ENCODE measurements at places on chromosomes 11 and 22. TPM values are rescaled to one million over a fixed set of nuclear protein-coding genes. Genes with fewer than 3 reads are reported as not detected.

GRCh38 chr11:74608431-74608830, 16.0 kb downstream of the POLD3 start:
- DNase-seq: no peak

GRCh38 chr22:38397189-38398085, 57.6 kb downstream of the KCNJ4 start:
- peak; percentile 58 for DNase-seq

- no peak for DNase-seq
Measured at GRCh38 chr22:17229991-17230630, 10.9 kb upstream of the ADA2 start.

DNA sequence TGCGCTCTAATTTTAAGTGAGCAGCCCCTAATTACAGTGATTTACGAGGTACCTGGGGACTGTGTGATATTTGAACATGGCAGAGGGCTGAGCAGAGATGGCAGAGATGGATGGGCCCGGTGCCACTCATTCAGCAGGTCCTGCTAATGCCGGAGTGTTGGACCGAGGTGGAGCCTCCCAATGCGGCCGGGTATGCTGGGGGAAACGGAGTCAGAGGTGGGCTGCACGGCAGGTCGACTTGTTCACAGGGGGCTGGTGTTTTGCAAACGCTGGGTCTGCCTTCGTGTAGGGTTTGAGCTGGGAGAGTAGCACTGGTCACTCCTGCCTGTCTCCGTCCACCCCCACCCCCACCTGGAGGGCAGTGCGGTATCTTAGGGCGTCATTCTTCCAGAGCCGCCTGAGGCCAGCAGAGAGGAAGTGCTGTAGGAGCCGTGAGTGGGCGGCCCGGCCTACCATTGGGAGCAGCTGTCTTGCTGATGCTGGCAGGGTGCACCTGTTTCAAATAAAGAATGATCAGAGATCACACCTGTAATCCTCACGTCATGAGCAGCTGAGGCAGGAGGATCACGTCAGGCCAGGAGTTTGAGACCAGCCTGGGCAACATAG, 122.6 kb downstream of the IGLL1 start:
- DNase-seq: peak; percentile 35

DNA sequence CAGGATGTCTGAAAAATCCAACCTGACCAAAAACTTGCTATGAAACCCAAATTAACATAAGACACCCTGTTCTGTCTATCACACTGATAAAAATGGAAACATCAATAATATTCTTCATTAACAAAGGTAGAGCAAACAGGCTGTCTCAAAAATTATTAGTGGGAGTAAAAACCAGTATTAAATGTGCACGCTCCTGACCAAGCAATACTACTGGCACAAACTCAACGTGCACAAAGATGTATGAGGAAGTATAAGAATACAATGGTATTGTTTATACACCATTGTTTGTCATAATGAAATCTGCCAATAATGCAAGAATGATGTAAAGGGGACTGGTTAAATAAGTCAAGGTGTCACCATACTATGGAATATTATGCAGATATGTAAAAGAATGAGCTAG, 288.5 kb downstream of the MN1 start:
- DNase-seq: no peak

DNA sequence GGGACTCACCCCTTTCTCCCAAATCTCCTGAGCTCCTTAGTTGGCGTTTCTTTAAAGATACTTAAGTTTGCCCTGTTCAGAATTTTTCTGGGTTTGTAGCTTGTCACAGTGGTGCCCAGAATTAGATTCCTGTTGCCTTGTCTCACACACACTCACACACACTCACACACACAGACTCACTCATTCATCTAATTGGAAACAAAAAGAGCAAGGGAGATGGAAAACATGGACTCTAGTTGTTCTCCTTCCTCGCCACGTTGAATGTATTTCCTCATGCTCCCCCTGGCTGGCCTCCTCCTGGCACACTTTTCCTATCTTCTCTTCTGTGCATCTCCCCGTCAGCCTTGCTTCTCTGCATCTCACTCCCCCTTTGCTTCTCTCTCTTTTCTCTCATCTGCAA, 752.3 kb downstream of the NTM start:
- no peak for DNase-seq

DNA sequence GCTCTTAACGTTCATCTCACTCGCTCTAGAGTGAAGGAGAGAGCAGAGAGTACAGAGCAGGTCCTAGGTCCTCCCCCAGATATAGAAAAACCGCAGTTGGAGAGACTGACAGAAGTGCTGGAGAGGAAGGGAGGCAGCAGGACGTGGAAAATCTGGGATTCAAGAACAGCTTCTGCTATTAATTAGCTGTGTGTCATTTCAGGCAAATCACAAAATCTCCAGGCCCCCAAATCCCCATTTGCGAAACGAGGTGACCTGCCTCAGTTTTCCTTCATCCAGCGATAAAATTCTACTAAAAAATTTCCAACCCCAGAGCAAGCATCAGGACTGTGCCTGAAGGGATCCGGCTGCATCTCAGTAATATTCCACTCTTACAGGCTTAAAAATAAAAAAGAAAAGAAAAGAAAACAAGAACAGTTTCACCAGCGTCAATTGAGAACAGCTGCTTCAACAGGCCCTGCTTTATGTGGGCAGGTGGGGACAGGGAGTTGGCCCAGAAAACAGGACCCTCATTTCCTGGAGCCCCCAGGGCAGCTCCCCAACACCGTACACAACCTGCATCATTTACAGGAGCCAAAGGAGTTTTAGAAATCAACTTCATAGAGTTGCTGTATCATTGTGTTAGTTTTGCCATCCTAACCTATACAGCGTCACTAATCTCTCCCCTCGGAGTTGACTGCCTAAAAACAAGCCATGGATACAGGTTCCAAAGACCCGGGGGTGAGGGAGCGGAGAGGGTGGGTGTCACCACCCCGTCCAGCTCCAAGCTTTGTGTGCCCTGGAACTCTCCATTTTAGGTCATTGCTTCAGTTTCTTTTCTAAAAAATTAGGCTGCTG, 2.3 kb upstream of the MALAT1 start:
- DNase-seq: no peak

- DNase-seq: no peak
Measured at GRCh38 chr22:28034760-28035401, 115.8 kb upstream of the PITPNB start.

DNA sequence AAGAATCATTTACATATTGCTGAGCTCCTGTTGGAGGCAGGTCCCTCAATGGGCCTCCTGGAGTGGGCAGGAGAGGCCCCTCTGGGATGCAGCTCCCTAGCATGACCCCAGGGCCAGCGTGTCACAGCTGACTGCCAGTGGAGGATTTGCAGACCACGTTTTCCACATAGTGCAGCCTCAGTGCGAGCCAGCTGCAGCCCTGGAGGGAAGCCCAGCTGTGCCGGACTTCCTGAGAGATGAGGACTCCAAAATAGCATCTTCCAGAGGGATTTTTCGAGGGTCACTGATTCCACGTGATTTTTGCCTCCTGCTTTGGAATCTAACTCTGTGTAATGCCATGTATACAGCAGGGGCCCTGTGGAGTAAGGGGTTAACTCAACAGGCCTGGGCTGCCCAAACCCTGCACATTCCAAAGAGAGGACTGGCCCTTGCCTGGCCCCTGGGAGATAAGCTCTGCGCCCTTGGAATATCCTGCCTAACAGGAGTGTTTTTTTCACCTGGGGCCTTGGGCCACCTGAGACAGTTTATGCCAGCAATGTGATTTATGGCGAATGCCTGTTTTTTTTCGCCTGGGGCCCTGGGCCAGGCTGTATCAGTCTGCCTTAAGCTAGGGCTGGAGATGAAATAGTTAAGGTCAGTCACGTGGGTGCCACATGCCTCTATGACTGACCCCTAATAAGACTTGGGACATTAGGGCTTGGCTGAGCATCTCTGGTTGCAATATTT, 47.4 kb downstream of the RPS6KA4 start:
- no peak for DNase-seq

PIM3 gene
- 84.6 TPM for total RNA-seq

NDUFS8 gene
- total RNA-seq: 109 TPM

SLCO2B1 gene
- total RNA-seq: under 0.01 TPM

MS4A4E gene
- 0.54 TPM for total RNA-seq

CAPN5 gene
- total RNA-seq: 1.3 TPM

ATG16L2 gene
- 88.9 TPM for total RNA-seq

SIK3 gene
- total RNA-seq: 107 TPM

ZNF214 gene
- 1.3 TPM for total RNA-seq

ROBO4 gene
- 93.7 TPM for total RNA-seq

C11orf87 gene
- total RNA-seq: under 0.01 TPM

Data from hematopoietic multipotent progenitor cell (in vitro differentiated cells).